ENCODE measurements at places on chromosomes 1 and 21.

DNA sequence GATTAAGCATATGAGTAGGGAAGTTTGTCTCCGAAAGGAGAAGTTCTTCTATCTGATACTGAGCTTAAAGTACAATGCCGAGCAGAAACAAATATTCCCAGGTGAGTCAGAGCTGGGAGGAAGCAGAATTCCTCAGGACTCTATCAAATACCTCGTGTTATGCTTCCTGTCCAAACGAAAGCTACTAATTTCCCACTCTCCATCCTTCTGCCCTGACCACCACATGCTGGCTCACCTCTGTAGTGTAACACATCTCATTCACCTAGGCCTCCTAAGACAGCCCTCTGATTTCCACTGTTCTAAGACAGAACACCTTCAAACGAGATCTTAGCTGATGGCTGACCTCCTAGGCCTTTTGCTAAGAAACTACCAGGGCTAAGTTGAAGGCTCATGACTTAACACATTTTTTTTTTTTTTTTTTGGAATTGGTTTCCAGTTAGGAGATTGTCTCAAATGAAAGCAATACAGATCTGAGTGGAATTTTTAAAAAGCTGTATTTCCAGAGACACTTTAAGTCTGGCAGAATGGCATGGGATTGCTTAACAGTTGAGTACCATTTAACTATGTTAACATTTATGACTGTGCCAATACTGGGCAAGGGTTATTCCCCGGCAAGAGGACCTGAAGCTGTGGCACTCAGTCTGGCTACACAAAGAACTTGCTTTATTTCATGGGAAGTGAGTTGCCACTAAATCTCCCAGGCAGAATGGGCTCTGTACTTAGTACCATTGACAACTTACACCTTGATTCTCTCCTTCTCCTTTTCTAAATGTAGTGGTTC lies 583.4 kb downstream of the DPYD start:
- DNase-seq, result no peak

DNA sequence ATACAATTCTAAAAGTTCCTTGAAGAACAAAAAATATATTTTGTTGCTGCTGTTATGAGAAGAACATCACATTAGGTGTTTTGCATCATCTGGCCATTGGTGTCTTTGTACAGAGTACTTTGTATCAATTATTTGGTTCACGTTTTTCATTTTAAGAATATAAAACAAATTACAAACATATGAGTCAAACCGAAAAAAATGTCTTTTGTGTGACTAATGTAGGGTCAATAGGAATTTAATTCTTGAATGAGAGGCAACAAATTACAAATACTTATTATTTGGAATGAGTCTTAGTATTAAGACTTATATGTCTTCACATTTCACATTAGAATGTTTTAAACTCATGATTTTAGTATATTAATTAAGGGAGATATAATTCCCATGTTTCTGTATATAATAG lies 54.8 kb downstream of the NR5A2 start:
- no peak for DNase-seq

DNA sequence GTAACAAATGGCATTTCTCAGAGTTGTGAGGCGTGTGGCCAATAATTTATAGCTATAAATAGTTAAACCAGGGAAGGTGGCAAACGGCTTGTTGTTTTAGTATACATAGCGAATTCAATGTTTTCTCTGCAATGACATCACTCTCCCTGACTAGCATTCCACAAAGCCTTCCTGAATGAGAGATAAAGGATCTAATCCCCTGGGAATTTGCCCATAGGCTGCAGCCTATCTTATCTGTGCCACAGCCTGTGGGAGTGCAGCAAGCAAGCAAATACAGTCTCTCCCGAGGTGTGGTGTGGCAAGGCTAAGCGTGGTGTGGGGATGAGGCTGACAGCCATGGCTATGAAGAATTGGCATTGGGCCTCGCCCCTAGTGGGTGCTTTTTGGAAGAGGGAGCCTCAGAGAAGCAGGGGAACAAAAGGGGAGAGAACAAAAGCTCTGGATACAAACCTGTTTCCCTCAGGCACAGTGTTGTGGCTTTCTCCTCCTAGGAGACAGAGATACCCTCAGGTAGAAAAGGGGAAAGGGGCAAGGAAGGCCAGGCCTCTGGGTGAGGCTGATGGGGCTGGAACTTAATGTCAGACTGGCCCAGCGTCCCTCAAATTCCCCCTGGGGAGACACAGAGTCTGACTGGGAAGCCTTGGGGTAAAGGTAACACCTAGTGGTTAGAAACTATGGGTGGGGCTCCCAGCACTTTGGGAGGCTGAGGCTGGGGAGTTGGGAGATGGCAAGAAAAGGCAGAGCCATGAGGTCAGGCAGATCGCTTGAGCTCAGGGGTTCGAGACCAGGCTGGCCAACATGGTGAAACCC lies 8.9 kb downstream of the TAGLN2 start:
- DNase-seq, result no peak

DNA sequence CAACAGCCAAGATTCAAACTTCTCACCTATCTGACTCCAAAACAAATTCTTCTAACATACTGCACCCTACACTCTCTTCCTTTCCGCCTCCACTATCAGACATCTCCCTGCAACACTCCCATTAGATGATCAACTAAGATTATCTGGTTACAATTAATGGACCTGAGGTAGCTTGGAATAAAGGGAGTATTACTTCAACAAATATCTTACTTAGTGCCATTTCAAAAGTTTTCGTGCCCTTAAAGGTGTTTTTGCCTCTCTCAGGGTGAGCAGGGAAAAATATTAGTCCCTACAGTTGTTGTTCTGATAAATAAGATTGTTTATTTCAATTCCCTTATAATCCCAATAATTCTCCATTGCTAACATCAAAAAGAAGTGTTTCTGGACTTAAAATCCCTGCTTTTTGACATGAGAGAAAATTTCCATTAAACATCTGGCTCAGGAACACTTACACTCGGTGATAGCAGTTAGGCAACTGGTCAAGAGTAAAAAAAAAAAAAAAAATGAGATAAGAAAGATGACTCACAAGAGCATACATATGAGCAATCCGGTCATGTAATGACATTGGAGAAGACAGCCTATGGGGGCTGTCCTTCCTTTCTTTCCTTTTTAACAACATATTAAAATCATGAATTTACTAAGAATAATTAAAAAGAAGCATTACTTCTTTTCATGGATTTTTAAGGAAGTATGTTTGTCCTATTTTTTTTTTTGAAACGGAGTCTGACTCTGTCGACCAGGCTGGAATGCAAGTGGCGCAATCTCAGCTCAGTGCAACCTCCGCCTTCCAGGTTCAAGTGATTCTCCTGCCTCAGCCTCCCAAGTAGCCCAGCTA lies 7.6 kb downstream of the RSBN1 start:
- no peak for DNase-seq

DNA sequence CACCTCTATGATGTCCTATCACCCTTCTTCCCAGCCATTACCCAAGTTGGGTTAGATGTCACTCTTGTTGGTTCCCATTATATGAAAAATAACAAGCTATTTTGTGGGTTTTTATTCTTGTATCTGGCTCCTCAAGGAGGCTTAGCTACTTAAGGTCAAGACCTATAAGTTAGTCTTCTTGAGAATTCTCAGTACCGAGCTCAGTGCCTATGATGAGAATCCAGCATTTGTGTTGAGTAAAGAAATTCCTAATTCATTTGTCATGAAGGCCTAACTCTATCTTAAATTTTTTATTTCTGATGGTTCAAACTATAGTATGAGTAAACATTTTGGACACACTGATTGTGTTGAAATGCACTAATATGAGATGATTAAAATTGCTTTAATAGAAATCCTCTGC lies 15.9 kb downstream of the NUF2 start:
- DNase-seq, result no peak

DNA sequence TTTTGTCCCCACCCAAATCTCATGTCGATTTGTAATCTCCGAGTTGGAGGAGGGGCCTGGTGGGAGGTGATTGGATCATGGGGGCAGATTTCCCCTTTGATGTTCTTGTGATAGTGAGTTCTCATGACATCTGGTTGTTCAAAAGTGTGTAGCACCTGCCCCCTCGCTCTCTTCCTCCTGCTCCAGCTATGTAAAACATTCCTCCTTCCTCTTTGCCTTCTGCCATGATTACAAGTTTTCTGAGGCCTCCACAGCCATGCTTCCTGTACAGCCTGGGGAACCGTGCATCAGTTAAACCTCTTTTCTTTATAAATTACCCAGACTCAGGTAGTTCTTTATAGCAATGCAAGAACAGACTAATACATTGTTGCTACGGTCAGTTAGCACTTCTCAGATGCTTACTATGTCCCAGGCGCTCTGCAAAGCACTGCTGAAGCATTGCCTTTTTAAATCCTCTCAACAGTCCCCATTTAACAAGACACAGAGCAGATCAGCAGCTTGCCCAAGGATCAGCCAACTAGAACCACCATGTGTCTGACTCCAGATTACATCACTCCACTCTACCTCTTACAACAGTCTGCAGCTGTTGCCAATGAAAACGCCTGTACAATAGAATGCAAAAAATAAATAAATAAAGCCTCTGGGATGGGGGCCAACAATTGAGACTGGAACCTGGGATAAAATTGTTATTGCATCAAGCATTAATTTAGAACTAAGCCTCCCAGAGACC lies 52.4 kb upstream of the USP1 start:
- no peak for DNase-seq

DNA sequence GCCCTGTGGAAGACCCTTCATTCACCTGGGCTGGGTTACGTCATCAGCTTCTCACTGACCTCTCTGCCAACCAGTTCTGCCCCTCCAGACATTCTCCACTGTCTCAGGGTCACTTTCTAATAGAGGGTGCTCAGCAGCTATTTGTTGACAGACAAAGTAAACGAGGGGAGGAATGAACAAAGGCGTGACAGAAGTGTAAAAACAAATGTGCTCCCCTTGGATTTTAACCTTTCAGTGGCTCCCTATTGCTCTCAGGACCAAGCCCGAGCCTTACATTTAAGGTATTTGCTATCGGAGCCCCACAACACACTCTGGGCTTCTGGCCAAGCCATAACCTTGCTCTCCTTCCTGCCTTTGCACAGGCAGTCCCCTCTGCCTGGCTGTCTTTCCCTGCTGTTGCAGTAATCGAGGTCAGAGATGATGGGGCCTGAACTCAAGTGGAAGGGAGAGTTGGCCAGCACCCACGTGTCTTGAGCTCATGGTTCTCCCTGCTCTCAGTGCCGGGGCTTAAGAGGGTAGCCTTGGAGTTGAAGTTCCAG lies 9.3 kb upstream of the MARCKSL1 start:
- no peak for DNase-seq

DNA sequence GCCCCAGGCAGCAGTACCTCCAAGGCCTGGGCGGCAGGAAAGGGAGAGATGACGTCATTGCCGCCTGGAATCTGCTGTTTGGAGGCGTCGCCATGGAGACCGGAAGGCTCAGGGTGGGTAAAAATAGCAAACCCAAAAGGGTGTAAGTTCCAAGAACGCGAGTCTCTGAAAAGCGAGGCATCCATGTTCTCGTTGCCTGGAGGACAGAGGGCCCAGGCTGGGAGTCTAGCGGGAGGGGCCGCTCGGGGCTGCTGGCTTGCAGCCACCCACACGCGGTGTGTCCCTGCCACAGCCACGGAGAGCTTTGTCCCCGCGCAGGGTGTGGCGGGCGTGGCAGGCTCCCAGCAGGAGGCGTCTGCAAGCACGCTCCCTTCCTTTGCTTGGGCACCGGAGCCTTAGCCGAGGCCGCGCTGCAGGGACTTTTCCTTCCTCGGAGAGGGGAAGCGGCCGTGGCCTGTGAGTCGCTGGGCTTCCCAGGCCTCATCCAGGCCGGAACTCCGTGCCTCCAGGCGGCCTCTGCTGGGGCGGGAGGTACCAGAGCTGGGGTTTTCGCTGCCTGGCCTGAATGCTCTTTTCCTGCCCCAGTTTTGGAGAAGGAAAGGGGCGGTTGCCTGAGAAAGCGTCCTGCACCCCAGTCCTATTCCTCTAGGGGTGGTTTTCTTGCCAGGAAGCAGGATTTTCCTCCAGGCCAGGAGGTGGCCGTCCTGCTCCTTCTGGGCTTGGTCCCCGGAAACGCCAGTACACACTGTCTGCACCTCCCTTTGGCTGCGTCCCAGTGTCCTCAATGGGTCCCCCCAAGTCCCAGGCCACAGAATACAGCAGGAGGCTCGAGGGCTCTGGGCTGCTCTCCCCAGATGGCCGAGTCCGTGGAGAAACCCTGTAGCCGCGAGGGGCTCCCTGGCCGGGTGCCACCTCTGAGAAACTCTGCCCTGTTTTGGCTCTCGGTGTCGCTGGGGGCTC lies 15.3 kb upstream of the SKI start:
- DNase-seq, result no peak

DNA sequence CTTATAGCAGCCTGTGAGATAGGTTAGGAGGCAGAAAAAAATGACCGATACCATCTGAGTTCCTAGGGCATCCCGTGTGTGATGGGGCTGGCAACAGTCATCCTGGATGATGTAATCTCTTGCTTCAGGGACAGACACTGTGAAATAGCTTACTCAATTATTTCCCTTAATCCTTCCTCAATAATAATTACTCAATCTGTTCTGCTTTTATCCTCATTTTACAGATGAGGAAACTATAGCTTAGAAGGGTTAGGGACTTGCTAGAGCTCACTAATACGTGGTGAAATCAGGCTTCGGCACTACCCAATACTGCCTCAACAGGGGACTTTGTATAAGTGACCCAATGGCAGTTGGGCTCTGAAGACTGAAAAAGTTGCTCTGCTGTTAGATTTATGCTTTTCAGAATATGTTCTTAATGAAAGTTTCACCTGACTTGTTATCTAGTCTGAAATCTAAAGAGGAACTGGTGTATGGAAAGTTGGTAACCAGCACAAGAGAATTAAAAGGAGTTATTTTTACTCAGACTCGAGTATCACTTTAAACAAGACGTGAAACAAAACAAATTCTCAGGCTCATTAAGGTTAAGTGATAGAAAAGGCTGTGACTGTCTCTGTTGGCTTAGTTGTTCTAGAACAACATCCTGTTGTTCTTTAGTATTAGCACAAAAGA lies 14.4 kb downstream of the CD55 start:
- no peak for DNase-seq

DNA sequence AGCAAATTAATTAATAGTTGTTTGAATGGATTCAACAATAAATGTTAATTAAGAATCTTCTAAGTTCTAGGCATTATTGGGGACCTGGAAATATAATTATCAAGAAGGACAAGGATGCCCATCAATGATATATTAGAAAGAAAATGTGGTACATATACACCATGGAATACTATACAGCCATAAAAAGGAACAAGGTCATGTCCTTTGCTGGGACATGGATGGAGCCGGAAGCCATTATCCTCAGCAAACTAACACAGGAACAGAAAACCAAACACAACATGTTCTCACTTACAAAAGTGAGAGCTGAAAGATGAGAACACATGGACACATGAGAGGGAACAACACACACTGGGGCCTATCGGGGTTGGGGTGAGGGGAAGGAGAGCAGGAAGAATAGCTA lies 141.4 kb upstream of the JUN start:
- no peak for DNase-seq

DNA sequence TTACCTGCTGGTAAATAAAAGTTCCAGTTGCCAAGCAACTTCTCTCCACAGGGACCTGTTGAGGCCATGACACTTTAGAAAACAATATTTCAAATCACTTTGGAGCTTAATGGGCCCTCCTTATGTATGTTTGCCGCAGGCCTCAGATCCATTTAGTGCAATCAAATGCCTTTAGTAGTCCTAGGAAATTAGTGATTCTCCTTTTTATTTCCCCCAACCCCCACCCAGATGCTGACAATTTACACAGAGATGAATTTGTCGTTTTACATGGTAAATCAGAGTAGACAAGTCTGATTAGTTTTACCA lies 83.6 kb downstream of the CLIC4 start:
- DNase-seq, result no peak
